ENCODE measurements at places on chromosomes 2 and 18.
A peak's percentile ranks its signal among the peaks of the same experiment; 100 is the strongest.

DNA sequence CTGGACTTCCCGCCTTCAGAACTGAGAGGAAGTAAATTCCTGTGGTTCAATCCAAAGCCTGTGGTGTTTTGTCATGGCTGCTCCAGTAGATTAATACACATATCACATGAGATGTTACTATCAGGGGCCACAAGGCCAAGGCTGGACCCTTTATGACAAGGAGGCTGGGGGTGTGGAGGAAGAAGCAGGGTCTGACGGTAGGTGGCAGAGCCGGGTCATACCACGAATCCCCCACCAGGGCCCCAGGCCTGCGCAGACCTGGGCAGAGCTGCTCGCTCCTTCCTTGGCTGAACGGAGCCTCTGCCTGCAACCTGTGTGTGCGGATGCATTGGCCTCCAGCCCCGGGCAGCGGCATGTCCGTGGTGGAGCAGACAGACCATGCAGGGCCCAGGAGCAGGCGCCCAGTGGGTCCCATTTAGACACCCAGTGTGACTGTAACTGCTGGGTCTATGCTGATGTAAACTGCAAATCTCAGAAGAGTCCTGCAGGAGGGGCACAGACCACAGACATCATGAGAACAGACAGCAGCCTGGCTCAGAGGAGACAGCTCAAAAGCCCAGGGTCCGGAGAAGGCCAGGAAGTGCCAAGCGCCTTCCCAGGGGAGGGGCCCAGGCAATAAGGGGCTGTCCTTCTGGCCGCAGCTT, 155.2 kb downstream of the PXDN start:
- DNase-seq = no peak

DNA sequence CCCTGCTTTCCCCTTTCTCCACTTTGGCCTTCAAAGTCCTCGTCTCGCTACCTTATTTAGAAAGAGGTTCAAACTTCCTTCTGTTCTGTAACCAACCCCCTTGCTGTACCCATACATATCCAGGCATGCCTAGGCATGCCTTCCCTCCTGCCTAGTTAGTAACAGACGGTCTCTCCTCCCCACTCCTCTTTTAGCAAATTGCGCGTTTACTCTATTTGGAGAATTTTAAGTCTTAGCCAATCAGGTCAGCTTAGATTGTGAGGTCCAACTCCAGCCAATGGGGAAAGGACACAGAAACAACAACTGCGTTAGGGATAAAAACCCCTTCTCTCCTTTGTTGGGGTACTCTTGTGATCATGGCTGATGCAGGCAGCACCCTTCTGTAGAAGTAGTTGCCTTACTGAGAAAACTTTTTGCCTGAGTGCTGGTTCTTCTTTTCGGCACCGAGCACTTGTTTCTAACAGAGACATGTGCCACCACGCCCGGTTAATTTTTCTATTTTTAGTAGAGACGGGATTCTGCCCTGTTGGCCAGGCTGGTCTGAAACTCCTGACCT, 85.9 kb upstream of the FOXI3 start:
- DNase-seq = no peak

DNA sequence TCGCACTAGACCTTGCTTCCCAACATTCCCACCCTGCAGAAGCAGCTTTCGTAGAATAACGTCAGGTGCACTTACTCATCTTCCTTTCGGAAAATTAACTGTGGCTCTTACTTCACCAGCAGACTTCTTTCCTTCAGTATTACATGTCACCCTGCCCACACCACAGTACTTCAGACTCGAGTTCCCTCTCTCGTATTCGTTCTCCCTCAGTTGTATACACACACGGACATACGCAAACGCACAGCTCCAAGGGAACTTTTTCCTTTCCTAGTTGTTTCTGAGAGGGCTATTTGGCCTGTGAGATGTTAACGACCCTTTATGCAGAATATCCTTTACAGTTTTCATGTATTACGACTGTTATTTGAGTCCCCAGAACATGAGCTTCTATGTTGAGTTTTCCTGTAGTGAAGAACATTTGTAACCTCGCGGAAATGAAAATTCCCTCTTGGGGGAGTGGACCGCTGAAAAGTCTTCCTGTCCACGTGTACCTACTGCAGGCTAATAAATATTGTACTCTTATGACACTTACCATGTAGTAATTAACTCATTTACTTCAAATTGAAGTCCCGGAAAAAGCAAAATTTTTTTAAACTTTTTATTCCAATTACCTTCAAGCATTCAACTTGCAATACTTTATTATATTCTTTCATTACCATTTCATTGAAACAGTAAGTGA, 908 bp downstream of the ERLEC1 start:
- peak; percentile 13 for DNase-seq

DNA sequence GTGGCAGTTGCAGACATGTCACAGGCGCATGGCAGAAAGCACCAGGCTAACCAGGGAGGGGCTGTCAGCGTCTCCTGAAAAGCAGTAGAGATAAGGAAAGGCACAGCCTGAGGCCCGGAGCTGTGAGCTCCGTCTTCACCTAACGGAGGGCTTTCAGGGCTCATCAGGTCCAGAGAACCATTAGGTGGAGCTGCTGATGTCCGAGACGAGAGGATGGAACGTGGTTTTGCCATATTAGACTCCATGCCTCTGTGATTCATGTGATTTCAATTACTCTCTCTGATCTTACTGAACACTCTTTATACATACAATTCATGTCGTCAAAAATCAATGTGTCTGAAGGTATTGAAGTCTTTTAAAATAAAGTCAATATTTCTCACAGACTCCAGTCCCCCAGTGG, 120.3 kb upstream of the RAB6C start:
- no peak for DNase-seq

- DNase-seq = no peak
Observed at GRCh38 chr2:28435241-28435640, 42.6 kb downstream of the FOSL2 start.

DNA sequence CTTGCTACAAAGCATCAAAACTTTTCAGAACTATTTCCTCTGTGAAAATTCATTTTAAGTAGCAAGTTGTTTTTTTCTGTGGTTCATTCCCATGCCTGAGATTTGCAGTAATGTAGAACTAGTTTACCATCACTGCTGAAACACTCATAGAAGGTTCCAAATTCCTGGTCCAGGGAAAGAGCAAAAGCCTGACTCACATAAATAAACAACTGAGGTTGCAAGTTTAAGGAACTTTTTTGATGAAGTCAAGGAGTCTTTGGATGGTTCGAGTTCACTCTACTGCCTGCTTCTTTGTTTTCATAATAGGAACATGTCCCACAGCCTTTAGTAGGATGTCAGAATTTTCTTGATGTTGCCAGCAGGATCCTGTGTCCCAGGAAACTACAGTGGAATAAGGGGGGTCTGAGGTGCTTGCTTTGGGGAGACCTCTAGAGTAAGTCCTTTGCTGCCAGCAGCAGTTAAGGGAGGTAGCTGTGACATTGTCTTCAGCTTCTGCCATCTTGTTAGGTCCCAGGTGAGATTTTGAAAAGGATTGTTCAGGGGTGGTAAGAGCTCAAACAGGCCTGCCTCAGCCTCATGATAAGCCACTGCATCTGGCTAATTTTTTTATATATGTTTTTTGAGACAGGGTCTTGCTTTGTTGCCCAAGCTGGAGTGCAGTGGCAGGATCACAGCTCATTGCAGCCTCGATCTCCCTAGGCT, 43.9 kb downstream of the ACSL3 start:
- no peak for DNase-seq

DNA sequence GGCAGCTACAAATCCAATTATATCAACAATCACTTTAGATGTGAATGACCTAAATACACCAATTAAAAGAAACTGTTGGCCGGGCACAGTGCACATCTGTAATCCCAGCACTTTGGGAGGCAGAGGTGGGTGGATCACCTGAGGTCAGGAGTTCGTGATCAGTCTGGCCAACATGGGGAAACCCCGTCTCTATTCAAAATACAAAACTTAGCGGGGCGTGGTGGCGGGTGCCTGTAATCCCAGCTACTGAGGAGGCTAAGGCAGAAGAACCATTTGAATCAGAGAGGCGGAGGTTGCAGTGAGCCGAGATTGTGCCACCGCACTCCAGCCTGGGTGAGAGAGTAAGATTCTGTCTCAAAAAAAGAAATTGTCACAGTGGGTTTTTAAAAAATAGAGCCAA, 49.5 kb downstream of the ATL2 start:
- no peak for DNase-seq

DNA sequence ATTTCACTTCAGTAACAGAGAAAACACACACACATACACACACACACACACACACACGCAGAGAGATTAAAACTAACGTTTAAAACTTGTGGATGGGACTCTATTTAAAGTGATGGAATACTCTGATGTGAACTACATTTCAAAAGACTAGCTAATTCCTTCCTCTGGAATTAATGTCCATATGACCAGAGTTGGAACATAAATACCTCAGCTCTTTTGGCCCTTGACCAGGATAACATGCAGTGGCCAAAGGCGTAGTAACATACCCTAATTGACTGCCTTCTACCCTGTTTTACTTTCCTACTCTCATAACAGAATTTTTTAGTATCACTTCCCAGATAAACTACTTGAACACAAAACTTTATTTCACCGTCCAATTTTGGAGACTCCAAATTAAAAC, 671.3 kb upstream of the CHAC2 start:
- DNase-seq = no peak

- no peak for DNase-seq
Observed at GRCh38 chr18:11752116-11752911, 63.2 kb downstream of the GNAL start.

All from activated CD4-positive, alpha-beta T cell treated with anti-CD3 and anti-CD28 coated beads for 4 hours (primary cell).